ENCODE measurements at places on chromosomes 4 and X. TPM values are rescaled to one million over a fixed set of nuclear protein-coding genes. Genes with fewer than 3 reads are reported as not detected.
A peak's percentile ranks its signal among the peaks of the same experiment; 100 is the strongest.

DNA sequence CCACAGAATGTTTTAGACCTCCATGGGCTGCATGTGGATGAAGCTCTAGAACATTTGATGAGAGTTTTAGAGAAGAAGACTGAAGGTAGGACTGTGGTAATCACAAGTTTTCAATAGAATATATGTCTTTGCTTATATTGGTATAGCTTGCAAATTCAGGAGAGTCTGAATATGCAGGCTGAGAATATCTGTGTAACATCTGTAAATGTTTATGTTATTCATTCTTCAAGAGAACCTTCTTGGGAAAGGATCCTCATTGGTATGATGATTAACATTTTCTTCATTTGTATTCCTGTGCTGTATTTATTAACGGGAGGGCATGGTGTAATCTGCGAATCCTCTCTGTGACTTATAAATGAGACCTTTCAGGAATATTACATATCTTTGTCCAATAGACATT lies 52.1 kb upstream of the RHOH start:
- DNase-seq: no peak

- DNase-seq: no peak
Measured at GRCh38 chr4:83910693-83911092, 374.8 kb downstream of the GPAT3 start.

PABPC4L gene
- under 0.01 TPM for total RNA-seq

DNA sequence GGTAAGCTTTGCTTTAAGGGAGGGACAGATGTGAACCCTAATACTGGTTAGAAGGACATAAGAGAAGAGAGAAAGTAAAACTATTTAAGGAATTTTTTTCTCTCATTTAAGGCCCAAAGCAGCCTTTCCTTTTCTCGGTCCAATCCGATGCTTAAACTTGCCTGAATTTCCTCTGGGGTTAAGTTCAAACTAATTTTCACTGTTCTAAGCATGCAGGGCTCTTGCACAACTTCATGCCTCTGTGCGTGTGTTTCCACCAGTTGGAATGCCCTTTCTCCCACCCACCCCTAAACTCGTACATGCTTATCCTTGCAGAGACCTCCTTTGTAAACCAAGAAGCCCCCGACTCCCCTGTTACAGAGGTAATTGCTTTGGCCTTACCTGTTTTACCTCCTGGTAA lies 204.7 kb downstream of the CBR4 start:
- DNase-seq: no peak

- DNase-seq: no peak
Measured at GRCh38 chr4:26023203-26023972, 109.4 kb downstream of the SMIM20 start.

DNA sequence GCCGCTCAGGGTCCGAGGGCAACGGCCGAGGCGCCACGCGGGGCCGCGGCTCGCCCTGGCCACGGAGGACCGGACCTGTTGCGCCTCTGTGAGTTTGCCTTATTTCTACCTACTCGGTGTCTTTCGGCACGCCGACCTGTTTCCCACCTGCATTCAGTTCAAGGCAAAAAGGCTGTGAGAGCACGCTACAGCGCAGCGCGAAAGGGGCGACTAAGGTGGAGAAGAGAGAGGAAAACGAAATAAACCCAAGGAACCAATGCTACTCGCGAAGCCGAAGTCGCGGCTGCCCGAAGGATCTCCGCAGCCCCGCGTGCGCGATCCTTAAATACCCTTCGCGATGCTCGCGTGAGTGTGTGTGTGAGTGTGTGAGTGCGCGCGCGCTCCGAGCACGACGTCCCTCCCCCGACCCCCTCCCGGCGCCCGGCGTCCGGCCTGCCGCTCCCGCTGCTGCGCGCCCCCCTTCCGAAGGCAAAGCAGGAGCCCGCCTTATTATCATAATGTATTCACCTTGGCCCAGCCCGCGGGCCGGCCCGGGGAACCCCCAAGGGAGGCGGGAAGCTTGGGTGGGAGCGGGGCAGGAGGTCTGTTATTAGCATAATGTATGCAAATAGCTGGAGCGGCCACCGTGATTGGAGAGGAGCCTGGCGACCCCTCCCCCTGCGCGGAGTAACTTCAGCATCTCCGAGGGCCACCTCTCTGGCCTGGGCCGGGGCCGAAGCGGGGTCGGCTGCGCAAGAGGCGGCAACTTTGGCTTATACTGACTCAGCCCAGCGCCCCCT lies at the start of gene COL25A1:
Gene COL25A1 (minus strand): TSS at position 298 of the 779 bp plus-strand sequence.
- peak; percentile 12 for DNase-seq

PRDM5 gene
- 9.0 TPM for total RNA-seq

DNA sequence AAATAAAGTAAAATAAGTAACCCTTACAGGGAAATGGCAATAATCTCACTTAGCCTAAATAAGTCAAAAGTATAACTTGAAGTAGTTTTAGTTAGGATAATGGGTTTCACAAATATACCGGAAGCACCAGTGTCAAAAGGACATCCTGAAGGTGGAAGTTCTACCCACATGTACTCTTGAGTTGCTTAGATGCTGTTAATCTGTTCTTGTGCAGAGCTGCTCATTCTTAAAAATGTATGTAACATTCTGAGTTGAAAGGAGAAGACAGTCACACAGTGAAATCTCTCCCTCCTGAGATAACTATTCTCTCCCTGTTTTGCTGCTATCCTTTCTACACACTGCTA lies 11.2 kb upstream of the CCNG2 start:
- no peak for DNase-seq

- DNase-seq: no peak
Measured at GRCh38 chr4:38306482-38307071, 346.4 kb downstream of the PTTG2 start.

- no peak for DNase-seq
Measured at GRCh38 chr4:176439611-176440010, 119.8 kb downstream of the SPCS3 start.

GRCh38 chr4:43337707-43338106 lies 445.2 kb downstream of the GRXCR1 start:
- DNase-seq: peak; percentile 79

DNA sequence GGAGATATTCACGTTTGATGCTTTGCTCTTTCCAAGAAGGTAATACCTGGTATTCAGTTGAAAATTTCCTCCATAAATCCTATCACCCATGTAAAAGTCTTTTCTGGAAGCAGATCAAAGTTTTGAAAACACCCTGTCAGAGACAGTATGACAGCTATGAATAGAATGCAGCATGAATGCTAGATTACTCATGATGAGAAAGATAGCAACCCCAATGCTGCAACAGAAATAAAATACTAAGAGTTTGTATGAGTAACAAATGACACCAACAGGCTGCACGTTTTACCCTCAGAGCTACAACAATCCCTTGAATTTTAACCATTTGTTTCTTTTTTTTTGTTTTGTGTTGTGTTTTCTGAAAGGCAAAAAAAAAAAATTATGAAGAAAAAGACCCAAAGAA lies 108.6 kb downstream of the ARHGAP6 start:
- peak; percentile 80 for DNase-seq

- DNase-seq: no peak
Measured at GRCh38 chr4:3660928-3661515, 105.2 kb upstream of the ADRA2C start.

- no peak for DNase-seq
Measured at GRCh38 chr4:181770971-181771370, 472.2 kb upstream of the TENM3 start.

Measured in bronchial epithelial cell (primary cell).